ENCODE measurements at places on chromosomes 16 and 17.

GRCh38 chr17:38958756-38959155 is 8.4 kb downstream of the FBXO47 start:
- DNase-seq = no peak

DNA sequence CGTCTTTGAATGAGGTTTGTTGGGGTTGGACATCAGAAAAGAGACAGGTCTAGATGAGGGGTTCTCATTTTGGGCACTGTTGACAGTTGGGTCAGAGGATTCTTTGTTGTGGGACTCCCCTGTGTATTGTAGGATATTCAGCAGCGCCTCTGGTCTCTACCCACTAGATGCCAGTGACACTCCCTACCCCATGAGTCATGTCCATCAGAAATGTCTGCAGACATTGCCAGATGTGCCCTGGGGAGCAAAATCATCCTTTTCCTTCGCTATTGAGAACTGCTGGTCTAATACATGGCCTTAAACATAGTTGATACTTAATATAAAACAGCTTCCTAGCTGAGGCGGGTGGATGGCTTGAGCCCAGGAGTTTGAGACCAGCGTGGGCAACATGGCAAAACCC is 3.1 kb downstream of the ABAT start:
- no peak for DNase-seq

DNA sequence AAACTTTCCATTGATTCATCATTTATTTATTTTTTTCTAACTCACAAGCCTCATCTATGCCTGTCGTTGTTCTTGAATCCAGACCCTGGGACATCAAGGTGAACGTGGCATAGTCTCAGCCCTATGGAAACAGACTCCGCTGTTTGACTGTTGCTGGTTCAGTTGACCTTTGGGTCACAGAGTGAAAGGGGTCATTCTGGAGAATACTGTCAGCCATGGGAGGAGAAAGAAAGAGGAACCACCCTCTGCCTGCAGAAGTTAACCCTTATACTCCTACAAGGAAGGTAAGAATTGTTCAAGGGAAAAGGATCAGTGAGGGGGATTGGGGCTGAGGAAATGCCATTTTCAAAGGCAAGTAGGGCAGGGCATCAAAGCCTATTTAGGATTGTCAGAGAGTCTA is 387.6 kb upstream of the MAF start:
- DNase-seq = no peak

- no peak for DNase-seq
Measured at GRCh38 chr17:18951941-18952842, at the start of gene SLC5A10. Gene SLC5A10, plus strand, starts transcription at chr17:18952165. Its CDS starts 41 bp downstream, at chr17:18952206.

DNA sequence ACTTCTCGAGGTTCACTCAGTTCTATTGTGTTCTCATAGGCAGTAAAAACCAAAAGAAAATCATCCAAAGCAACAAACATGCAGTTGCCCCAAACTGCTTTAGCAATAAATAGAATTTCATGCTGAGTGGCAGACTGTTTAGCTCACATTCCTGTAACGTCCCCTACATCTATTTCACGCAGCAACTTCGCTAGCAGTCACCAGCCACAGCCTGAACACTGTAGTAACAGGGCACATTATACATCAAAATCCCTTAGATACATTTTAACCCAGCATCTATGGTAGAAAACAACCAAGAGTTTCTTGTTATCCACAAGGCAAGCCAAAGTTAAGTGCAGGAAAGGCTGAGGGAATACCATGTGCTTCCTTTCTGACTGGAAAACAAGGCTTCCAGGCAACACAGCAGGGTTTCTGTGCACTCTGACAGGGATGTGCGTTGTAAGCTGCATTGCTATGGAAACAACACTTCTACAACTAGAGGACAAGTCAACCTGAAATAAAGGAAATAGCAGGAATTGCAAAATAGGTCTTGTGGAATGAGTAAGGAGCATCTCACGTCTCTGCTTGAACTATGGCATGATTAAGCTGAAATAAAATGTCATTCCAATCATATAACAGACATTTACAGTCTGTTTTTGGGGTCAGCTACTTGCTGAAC is 55.4 kb downstream of the CFDP1 start:
- DNase-seq = no peak

DNA sequence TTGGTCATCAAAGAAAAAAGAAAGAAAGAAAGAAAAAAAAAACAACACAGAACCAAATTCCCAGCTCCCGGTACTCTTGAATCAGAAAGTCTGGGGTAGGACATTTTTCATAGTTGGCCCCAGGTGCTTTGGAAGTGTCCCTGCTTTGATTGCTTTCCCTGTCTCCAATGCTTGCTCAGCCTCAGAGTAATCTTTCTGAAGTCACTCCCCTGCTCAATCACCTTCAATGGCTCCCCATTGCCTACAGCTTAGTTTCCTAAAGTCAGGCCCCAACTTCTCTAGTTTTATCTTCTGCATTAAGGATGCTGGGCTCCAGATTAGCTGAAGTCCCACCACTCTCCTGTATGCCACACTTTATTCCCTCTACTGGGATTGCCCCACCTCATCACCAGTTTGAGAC is 17.1 kb downstream of the CNGB1 start:
- DNase-seq = no peak

DNA sequence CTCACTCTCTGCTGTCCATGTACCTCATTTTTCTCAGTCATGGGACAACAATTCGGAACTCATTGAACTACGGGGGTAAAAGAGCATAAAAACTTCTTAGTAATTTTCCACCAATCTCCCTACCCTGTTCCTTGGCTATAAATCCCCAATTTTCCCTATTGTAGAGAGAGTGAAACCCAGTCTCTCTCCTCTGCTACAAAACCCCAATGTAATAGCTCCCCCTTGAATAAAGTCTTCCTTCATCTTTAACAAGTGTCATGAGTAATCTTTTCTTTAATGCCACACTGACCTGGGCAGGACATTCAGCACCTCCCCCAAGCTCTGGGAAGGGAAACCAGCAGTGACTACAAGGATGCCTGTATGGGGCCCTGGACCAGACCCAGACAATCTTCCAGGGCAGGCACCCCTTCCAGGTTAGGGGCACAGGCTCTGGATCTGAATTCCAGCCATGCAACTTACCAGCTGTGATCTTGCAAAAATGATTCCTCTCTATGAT is 10.2 kb upstream of the EIF1 start:
- DNase-seq = no peak

GRCh38 chr16:47851146-47851545 is 304.6 kb downstream of the ABCC12 start:
- DNase-seq = no peak

DNA sequence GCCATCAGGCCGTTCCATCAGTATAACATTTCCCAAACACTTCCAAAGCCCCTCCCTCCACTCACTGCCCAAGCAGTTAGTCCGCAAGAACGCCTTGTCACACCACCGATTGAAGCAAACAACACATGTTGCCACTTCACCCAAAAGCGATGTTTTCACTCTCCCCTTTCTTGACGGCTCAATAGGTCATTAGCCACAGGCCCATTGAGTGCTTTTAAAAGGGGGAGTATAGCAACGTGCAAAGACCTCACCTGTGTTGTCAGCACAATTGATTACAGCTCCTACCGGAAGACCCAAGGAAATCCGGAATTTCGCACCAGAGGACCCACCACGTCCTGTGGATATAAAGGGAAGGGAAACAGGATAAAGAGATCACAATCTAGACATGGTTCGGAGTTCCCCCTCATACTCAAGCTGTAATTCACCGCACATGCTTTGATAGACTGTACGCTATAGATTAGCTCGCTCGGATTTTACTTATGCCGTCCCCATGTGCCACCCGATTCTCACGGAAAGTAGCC is 690 bp downstream of the RPL23 start:
- DNase-seq = no peak

DNA sequence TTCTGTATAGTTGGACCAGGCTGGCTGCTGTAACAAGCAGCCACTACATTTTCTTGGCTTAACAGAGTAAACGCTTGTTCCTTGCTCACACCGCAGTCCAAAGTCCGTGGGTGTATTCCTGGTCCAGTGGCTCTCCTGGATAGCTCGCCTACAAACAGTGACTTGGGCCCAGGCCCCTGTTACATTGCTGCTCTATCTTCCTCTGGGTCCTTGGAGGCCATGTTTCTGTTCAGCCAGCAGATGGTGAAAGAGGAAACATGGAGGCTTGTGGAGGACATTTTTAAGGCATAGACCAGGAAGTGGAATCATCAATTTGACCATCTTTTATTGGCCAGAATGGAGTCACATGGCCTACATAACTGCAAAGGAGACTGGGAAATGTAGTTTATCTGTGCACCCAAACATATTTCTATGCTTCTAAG is 55.1 kb downstream of the ATP2C2 start:
- no peak for DNase-seq
